ENCODE measurements at places on chromosomes 12 and 14.

DNA sequence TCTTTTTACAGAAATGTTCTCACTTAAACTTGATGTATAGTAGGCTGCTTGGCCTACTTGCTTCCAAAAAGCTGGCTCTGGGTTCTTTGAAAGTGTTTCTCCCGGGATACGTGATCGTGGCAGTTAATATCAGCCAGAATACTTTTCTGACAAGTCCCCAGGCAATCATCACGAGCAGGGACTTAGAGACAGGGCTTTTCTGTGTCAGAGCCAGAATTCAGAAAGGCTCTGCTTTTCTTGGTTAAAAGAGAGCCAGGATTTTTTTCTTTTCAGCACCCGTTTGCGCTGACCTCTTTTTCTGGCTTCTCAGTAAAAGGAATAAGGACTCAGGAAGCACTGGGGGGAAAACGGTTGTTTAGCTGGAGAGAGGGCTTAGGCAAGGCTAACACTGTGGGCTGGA is 57.8 kb upstream of the ARHGAP5 start:
- DNase-seq, result no peak

DNA sequence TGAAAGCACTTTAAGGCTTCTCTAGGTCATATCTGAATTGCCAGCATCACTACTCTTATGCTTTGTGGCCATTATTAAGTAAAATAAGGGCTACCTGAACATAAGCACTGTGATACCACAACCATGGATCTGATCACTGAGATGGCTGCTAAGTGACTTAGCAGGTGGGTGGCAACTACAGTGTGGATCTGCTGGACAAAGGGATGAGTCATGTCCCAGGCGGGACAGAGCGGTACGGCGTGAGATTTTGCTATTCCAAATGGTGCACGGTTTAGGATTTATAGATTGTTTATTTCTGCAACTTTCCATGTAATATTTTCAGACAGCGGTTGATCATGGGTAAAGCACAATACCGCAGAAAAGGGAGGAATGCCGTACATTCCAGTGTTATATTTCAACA is 39.4 kb downstream of the MLXIP start:
- no peak for DNase-seq

DNA sequence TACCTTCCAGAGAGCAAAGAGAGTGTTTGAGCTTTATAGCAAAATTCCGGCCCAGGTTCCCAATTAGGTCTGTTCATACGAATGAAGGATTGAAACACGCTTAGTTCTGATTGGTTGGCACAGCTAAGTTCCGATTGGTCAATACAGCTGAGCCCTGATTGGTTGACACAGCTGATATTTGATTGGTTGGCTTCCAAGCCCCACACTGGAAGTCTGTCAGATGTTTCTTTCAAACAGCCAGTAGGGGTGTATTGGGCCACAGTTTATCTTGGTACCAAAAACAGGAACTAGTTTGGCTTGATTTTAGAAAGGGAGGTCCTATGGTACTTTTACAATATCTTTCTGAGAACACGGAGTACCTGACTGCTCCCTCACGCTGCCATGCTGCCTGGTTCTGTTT is 93.4 kb downstream of the CAND1 start:
- no peak for DNase-seq

GRCh38 chr12:123807670-123808069 is 45.6 kb downstream of the DNAH10 start:
- no peak for DNase-seq

DNA sequence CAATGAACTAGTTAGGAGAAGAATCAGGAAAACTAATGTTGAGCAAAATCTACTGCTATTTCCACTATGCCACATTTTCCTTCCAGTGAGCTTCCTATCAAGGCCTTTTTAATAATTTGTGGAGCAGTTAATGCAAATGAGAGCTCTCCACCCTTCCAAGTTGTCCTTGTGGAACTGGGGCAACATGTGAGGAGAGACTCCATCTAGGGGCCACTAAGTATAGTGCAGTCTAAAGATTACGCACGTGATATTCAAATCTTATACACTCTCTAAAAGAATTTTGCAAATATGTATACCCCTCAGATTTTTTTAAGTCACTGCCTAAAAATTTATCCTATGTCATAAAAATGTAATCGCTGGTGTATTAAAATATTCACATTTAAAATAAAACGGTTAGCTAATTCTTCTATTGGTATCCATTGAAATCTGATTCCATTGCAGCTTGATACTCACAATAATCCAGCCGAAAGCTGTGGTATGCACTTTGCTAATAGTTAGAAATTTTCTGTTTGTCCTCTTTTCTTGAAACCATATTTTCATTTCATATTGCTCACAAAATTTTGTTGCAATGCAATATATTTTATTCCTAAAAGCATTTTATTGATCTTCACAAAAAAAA is 100.1 kb downstream of the PAH start:
- DNase-seq, result no peak

DNA sequence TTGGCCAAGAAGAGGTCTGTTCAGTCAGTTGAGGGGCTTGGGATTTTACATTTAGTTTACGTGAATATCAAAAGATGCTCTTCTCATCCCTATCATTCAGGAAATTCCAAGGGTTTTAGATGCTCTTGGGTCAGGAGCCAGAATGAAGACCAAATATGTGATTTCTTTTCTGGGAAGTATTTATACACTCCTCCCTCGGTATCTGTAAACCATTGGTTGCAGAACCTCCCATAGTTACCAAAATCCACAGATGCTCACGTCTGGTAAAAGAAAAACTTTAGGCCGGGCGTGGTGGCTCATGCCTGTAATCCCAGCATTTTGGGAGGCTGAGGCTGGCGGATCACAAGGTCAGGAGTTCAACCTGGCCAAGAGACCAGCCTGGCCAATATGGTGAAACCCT is 75.9 kb downstream of the TNFAIP2 start:
- DNase-seq, result no peak

GRCh38 chr12:28027328-28027727 is 54.8 kb upstream of the PTHLH start:
- DNase-seq, result no peak

- DNase-seq, result no peak
Observed at GRCh38 chr12:109861689-109862314, 18.5 kb downstream of the GLTP start.

- DNase-seq, result no peak
Observed at GRCh38 chr14:102826161-102826560, 48.9 kb downstream of the TRAF3 start.

- no peak for DNase-seq
Observed at GRCh38 chr12:53536962-53537361, 29.7 kb upstream of the NPFF start.

DNA sequence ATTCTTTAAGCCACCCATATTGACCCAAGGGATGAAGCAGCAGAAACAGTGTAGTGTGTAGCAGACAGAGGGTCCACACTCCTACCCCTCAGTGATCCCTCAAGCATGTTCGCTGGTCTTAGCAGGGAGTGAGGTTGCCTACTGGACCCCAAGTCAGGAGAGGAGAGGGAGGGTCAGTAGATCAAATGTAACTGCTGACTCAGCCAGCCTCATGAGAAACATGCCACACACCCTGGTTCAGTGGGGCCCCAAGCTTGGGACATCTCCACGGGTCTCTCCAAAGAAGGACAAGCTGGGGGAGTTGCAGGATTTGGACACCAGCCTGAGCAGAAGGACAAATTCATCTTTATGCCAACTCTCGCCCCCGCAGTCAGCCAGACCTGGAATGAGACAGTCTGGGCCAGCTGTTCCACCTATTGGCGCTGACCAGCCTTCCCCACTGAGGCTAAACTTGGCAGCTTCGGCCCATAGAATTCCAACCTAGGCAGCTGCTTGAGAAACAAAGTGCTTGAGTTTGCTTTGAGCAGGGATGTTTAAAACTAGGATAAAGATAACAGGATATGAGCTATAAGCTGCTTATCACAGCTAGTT is 66.0 kb upstream of the ACTN1 start:
- no peak for DNase-seq

DNA sequence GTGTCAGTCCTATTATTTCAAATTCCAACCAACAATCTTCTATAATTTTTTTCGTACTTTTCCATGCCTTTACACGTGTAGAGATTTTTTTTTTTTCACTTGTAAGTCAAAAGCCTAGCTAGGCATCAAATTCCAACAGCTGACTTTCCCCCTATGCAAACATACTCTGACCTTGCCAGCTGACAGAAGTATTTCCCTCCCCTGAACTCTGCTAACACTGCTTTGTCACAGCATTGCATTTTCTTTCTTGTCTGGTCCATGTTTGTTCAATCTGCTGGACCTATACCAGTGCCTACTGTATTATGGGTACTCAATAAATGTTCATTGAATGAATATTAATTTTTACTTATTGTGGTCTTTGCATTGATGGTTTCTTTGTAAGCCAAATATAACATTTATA is 435.3 kb upstream of the GARIN6 start:
- DNase-seq, result no peak

DNA sequence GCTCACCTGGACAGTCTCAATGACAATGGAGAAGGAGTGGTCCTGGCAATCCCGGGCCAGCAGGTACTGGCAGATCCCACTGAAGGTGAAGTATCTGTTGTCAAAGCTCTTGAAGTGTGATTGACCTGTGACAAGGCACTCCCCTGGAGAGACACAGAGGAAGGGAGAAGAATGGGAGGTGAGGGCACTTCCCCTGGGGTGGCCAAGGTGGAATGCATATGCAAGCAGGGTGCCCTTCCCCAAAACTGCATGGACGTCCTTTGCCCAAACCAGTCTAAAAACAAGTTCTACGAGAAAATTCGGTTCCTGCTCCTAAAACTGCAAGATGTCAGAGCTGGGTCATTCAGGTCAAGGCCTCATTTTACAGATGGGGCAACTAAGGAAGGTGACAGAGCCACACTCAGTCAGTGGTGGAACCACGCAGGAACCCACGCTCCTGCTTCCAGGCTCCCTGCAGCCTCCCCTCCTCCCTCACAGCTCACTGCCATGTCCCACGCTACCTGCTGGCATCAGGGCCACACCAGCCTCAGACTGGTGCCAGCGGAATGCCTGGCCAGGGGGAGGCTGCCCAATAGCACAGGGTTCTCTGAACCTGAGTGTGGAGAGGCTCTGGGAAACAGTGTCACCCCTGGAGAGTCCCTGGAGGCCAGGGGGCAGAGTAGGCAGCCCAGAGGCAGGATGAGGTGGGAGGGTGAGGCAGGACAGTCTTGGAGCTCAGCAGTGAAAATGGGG is 59.2 kb downstream of the VWF start:
- no peak for DNase-seq

- no peak for DNase-seq
Observed at GRCh38 chr12:92543840-92544239, 158.9 kb upstream of the PLEKHG7 start.

DNA sequence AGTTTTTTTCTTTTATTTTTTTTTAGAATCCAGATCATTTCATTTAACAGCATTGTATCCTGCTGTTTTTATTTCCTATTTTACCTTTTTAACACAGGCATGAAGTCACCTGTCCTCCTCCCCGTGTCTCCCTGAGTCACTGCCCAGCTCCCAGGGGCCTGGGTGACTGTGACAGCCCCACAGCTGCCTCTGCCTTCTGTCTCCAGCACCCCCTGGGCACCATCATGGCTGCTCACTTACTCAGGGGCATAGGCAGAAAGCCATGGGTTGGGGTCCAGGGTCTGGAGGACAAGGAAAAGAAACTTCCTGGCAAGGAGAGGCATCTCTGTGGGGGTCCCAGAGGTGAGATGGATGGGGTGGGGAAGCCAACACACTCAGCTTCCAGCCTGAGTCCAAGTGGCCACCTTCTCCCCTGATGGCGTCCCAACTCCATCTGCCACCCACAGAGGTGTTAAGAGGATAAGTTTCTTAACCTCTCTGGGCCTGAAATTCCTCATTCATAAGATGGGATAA is 25.3 kb downstream of the TMEM63C start:
- DNase-seq, result no peak

DNA sequence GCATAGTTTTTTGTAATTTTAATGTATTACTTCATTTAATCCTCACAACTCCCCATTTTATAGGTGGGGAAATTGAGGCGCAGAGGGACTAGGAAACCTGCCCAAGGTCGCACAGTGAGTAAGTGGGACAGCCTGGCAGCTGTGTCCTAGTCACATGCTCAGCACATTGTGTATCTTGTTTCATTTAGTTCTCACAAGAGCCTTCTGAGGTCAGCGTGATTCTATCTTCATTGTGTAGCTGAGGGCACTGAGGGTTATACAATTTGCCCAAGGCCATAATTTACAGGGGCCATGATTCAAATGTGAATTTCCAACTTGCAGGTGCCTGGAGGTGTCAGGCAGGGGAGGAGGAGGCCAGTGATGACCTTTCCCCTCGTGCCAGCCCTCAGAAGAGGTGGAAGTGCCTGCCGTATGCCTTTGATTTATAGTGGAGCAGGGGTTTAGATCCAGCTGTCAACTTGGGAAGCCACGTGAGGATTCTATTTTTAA is 30.3 kb upstream of the SMOC1 start:
- no peak for DNase-seq

DNA sequence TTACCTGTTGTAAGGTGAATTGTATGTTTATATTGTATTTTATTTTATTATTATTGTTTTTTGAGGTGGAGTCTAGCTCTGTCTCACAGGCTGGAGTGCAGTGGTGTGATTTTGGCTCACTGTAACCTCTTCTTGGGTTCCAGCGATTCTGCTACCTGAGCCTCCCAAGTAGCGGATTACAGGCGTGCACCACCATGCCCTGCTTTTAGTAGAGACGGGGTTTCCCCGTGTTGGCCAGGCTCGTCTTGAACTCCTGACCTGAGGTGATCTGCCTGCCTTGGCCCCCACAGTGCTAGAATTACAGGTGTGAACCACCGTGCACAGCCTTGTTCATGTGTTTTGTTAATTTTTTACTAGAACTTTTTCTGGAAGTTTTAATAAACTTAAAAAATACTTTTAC is 3.8 kb downstream of the ATF7IP start:
- DNase-seq, result no peak

GRCh38 chr14:61472011-61472672 is 150.8 kb downstream of the PRKCH start:
- DNase-seq, result no peak

DNA sequence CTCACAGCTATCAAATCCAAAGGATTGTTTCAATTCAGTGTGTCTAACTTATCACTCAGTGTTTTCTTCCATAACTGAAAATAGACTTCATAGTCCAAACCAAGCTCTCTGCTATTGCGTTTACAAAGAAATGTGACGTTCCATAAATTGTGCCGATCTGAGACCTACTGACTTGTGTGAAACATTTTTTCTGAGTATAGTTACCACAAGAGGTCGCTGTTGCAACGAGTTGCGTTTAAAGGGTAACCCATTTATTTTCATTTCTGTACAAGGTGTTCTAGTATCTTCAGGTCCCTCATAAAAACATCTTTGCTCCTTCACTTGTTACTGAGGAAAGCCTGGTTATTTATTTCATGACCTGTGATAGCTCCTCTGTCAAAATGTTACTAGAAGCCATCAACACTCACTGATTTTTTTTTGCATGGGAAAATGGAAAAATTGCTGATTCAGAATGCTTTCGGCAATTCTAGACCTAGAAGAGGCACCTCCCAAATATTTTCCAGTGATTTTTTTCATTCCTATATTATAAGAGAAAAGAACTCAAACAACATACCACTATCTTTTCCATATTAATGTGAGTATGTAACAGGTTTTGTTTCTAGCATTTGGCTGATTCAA is 60.9 kb upstream of the OR4E1 start:
- no peak for DNase-seq

DNA sequence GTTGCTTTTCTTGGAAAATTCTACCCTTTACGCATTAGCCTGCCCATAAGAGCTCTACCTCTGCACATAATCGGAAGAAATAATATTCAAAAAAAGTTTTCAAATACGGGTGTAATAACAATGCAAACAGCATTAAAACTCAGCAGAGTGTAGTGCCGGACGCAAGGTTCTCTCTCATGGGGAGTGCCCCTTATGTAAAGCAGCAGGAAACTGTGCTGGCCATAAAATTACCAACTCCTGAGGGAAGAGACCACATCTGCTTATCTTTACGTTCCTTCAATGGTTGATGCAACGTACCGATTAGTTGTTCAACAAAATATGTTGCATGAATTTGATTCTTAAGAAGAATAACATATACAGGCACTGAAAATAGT is 118.7 kb upstream of the TMCC3 start:
- DNase-seq, result no peak

All from stimulated activated CD4-positive, alpha-beta T cell treated with anti-CD3 and anti-CD28 coated beads, Interleukin-15, amount 100 ng/mL, for 1 hour (primary cell).